ENCODE measurements at places on chromosomes 5 and 9.

DNA sequence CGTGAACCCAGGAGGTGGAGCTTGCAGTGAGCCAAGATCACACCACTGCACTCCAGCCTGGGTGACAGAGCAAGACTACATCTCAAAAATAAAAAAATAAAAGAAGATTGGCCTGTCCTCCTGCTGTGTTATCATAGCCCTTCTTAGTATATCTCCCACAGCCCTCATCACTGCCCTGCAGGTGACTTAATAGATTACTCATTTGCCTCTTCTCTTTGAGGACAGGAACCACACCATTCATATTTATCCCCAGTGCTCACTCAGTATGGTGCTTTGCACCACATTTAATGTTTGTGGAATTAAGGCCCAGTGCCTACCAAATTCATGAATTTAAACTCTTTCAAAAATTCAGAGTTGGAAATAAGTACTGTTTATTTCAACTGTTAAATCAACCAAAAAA is 10.3 kb downstream of the IDNK start:
- no peak for DNase-seq

DNA sequence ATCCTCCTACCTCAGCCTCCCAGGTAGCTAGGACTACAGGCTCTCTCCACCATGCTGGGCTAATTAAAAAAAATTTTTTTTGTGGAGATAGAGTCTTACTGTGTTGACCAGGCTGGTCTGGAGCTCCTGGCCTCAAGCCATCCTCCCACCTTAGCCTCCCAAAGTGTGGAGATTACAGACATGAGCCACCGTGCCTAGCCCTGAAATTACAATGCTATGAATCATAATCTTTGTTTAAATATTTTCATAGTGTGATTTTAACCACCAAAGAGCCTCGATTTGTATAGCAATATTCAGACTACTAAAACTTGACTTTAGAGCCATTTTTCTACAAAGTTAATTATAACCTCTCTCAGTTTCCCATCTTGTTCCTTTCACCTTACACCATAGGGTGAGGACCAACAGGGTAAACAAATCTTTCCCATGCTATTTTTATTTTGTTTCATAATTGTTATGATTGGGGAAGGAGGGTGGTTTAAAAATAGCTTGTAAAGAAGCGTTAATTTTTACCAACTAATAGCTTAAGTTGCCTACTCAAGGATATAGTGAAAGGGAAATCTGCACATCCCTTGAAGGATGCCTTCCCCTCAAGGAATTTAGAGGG is 32.7 kb downstream of the UBE2D2 start:
- DNase-seq, result no peak

DNA sequence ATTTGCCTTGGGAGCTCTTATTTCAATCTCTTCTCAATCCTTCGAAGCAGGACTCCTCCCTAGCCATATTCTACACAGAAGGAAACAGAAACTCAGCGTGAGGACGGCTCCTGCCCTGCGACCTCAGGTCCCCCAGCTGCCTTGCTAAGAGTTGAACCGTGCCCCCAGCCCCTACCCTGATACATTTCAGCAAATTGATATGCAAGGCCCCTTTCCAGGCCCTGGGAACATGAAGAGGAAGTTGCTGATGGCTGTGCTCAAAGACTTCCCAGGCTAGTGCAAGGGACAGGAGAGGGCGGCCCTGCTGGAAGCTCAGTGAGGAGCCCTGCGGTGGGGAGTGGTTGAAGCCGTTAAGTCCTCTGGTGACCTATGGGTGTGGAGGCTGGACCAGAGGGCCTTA is 41.5 kb downstream of the BOD1 start:
- no peak for DNase-seq

DNA sequence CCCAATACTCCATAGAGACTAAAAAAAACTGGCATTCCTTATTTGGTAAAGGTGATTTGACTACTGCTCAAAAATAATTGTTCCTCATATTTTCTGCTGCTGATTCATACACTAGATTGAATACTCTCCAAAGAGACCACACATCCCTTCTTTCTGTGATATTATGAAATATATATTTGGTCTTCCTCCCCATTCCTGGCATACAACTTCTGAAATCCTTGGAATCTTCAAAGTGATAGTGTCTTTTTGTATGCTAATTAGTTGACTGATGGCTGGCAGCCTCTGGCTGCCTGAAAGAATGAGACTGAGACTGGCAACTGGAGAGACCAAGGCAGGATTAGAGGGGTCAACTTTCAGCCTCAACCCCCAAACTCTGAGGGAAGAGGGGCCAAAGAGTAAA is 348.0 kb upstream of the RFX3 start:
- DNase-seq, result no peak

DNA sequence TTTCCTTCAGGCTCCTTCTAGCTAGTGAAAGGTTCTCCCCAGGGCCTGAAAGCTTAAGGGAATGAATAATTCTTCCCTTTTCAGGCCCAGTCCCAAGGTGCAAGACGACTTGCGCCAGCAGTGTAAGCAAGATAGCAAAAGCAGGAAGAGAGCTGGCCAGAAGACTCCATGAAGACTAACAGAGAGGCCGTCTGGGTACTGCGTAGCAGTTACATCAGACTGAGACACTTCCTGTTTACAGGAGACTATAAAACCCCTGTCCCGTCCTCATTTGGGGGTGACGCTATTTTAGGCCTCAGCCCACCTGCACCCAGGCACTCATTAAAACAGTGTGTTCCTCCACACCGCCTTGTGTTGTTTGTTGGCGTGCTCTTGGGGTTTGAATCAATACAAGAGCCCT is 90.7 kb upstream of the MOCS2 start:
- DNase-seq, result no peak

- DNase-seq, result no peak
Measured at GRCh38 chr5:120199559-120199958, 264.5 kb upstream of the PRR16 start.

DNA sequence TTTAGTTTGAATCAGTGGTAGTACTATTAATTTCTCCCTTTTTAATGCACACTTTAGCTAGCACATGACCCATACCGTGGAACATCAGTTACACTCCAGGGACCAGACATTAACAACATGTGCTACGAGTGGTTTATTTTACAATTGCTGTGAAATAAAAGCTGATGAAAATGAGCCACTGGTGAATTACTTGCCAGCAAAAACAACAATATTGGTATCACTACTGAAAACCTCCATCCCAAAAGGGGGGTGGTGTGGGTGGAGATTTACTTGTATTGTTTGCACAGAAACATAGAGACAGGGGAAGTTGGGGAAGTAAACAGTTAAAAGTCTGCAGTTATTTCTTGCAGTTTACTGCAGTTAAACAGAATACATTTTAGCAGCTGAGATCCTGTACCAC is 369.6 kb upstream of the GRAMD2B start:
- DNase-seq, result no peak

GRCh38 chr9:4106081-4106759 is 193.6 kb downstream of the GLIS3 start:
- no peak for DNase-seq

- no peak for DNase-seq
Measured at GRCh38 chr5:158198636-158199035, 339.7 kb upstream of the CLINT1 start.

DNA sequence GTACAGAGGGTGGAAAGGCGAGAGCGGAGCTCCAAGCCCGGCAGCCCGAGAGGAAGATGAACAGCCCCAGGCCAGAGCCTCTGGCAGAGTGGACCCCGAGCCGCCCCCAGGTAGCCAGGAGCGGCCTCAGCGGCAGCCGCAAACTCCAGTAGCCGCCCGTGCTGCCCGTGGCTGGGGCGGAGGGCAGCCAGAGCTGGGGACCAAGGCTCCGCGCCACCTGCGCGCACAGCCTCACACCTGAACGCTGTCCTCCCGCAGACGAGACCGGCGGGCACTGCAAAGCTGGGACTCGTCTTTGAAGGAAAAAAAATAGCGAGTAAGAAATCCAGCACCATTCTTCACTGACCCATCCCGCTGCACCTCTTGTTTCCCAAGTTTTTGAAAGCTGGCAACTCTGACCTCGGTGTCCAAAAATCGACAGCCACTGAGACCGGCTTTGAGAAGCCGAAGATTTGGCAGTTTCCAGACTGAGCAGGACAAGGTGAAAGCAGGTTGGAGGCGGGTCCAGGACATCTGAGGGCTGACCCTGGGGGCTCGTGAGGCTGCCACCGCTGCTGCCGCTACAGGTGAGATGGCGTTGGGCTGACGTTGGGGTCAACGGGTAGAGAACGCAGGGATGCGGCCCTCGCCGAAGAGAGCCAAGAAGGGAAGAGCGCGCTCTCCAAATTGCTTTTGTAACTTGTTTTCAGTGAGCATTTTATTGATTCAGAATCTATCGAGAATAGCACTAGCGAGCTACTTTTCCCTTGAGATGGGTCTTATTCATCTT is at the start of gene PTGER4:
TSS of gene PTGER4 (plus strand) at position 3 of the 769 bp plus-strand sequence. CDS start 1,079 bp downstream, outside the sequence.
- DNase-seq, result no peak

DNA sequence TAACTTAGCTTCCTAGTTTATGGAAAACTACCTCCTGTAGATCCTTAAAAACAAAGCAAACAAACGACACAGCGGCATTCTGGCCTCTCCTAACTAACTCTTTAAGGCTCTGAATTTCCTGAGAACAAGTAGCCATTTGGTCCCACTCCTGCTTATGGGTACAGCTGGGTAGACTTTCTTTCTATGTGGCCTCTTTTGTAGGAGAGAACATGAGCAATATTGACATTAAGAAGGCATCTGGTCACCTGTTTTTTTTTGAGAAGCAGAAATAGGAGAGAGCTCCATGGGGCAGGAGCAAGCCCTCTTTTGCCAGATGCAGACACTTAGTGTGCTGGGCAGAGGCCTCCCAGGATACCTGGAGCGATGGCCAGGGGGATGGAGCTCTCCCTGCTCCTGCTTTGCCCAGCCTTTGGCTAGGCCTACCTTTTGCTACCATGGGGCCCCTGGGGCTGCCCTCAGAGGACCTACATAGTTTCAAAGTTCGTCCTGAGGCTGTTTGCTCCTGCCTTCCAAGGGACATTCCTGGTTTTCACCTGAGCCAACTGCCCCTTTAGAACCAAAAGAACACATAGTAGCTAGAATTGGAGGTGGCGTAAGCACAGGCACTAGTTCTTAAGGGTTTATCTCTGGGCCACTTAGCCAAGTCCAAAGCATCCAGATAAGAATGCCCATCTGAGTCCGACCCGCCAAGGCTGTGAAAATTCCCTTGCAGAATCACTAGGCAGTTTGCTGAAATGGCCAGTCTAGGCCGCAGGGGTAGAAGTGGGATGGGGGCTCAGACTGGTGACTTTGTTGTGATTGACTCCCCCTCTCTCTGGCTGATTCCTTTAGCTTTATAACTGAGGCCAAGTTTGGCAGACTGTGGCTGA is 2.4 kb upstream of the STC2 start:
- DNase-seq, result no peak

- no peak for DNase-seq
Measured at GRCh38 chr5:118556792-118557191, 431.6 kb downstream of the DTWD2 start.

DNA sequence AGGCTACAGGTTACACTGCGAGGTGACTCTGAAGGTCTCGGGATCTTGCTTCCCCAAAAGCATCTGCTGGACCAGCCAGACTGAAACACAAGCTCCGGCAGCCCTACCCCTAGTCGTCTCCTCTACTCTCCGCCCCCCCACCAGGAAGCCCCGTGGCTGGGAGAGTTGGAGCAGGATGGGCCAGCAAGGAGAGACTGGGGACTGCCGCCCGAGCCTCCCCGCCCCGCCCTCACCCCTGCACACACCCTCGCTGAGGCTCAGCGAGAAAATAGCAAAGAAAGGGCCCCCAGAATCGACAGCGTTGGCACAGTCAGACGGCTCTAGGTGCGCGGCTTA is 1.3 kb downstream of the TRIM7 start:
- DNase-seq, result no peak

GRCh38 chr9:120210274-120210673 is 369.7 kb downstream of the CDK5RAP2 start:
- no peak for DNase-seq

- DNase-seq, result no peak
Measured at GRCh38 chr9:70013598-70014196, 30.0 kb upstream of the MAMDC2 start.

DNA sequence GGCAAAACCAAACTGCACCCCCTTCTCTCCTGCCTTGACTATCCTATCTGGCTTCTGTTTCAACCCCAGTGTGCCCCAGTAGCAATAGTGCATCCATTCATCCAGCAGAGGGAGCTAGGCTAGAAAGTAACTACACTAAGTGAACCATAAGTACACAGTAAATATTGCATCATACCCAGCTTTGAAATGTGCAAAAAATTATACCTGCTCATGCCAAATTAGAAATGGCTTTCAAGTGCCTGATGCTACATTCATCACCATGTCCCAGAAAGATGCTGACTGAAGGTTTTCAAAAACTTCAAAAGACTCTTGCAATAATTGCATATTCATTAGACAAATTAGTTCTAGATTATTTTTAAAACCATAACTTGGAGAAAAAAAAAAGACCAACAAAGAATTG is 153.5 kb downstream of the PRELID2 start:
- DNase-seq, result no peak

DNA sequence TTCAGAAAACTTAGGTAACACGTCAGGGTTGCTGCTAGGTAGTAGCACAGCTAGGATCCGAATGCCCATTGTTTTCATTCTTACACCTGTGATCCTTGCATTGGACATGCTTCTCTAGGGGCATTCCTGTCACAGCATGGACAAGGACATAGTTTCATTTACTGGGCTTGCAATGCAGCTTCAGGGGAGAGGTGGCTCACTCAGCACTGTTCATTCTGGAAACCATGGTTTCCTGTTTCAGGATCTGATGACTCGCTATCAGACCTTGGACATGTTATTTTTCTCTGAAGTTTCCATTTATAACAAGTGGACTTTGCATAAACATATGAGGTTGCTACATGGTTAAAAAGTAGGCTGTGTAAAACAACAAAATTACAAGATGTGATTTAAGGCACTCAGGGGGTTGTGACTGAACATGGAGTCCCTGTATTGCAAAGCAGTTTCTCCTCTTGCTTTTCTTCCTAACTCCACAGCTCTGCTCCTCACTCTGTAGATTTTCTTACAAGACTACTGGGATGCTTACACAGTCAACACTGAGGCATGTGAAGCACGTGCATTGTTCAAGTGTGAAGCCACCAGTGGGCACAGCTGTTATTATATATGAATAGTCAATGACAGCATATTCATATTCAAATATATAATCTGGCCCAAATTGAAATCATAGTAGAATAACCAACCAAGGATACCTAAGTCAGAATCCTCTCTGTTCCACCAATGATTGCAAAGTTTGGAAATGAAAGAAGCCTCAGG is 66.1 kb upstream of the STK32A start:
- no peak for DNase-seq

Data from stimulated activated CD8-positive, alpha-beta memory T cell treated with anti-CD3 and anti-CD28 coated beads, Interleukin-2, amount 100 ng/mL, for 1 hour (primary cell).